ENCODE measurements at places on chromosomes 11 and 22. TPM values are rescaled to one million over a fixed set of nuclear protein-coding genes. Genes with fewer than 3 reads are reported as not detected.

TRIM66 gene
- 1.4 TPM for total RNA-seq

TMEM126B gene
- 60.1 TPM for total RNA-seq

GAB4 gene
- not detected for total RNA-seq

MAPK8IP2 gene
- 0.38 TPM for total RNA-seq

HEPN1 gene
- total RNA-seq, result not detected

RRM1 gene
- total RNA-seq, result 91.1 TPM

GPHA2 gene
- total RNA-seq, result not detected

CNIH2 gene
- 1.4 TPM for total RNA-seq

APOBEC3A gene
- not detected for total RNA-seq

ART1 gene
- total RNA-seq, result not detected
